Central memory CD4-positive, alpha-beta T cell (primary cell): ENCODE measurements at places on chromosomes 3 and 15.

DNA sequence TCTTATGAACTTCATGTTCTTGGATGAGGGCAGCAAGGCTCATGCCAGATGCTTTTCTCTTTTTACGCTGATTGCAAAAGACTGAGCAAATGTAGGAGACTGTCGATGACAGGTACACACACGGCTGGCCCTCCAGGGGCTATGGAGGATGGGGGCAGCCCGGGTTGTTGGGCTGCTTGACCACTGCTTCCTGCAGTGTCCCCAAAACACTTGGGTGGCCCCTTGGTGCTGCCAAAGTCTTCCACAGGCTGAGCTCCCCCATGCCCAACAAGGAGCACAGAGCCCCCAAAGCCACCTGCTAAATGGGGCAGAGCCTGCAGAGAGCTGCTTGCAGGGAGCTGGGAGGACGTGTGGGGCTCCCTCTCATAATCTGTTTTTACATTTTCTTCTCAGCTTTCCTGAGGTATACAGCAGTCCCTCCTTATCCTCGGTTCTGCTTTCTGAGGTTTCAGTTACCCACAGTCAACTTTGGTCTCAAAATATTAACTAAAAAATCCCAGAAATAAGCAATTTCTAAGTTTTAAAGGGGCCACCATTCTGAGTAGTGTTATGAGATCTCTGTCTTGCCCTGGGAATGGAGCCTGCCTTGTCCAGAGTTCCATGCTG is 7.3 kb downstream of the PRR23E start:
- no peak for DNase-seq

DNA sequence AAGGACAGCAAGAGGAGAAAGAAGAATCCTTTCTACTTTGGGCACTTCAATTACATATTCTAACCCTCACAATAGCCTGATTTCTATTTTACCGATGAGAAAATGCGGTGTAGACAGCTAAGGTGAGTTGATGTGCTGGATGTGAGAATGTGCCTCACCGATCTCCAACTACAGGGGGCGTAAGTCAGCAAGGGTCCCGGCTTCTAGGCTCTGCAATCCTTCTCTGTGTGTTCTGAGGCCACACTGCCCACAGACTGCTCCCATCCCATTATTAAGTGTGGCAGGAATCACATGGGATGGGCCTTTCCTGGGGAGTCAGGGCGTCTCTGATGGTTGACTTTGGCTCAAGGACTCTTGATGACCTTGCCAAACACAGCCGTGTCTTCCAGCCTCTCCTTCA is 23.6 kb upstream of the RPL35A start:
- no peak for DNase-seq

GRCh38 chr3:194573680-194574437 is 59.4 kb downstream of the TMEM44 start:
- peak; percentile 24 for DNase-seq

GRCh38 chr15:39191871-39192291 is 389.0 kb upstream of the THBS1 start:
- DNase-seq = no peak

GRCh38 chr15:45535486-45536042 is 13.0 kb upstream of the SLC30A4 start:
- DNase-seq = no peak

DNA sequence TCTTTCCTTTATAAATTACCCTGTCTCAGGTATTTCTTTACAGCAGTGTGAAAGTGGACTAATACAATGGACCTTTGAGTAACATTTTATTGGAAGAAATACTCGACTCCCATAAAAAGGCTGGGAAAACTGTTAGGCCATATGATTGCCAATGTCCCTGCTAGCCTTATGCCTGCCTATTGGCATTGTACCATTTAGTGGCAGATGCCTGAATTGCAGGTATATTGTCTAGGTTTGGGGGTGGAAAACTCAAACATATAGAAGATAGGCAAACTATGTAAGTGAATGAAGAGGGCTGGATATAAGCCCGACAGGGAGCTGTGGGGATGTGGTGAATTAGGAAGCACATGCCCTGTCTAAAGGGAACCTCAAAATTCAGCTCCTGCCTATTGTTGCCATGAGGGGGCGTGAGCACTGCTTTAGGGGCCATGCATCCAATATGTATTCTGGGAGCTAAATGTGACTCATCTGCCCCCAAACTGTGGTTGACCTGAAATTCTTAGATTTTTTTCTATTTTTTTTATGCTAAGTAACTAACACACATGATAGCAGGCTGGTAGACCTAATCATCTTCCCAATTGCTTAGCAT is 65.2 kb upstream of the TRA2B start:
- no peak for DNase-seq

DNA sequence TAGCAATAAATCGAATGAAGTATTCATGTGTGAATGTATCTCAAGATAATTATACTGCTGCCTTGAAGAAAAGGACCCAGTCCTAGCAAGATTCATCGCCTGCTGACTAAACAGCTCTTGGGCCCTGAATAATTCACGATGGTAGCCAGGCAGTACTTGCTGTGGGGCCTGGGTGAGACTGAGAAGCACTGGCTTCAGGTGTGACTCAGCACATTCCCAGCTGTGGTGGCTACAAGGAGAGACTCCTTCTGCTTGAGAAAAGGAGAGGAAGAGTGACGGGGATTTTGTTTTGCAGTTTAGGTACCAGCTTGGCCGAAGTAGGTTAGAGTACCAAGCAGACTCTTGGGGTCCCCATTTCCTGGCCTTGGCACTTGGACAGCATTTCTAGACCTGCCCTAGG is 47.6 kb upstream of the CD200R1L start:
- DNase-seq = no peak

- DNase-seq = no peak
Measured at GRCh38 chr3:30733209-30733608, 126.8 kb downstream of the TGFBR2 start.

- no peak for DNase-seq
Measured at GRCh38 chr3:54599716-54600115, 328.1 kb downstream of the LRTM1 start.

- DNase-seq = no peak
Measured at GRCh38 chr3:175270198-175270837, 411.2 kb downstream of the NAALADL2 start.

GRCh38 chr3:61807865-61808276 is 246.5 kb downstream of the PTPRG start:
- DNase-seq = no peak

- DNase-seq = no peak
Measured at GRCh38 chr3:146163584-146163983, 2.6 kb upstream of the PLOD2 start.

DNA sequence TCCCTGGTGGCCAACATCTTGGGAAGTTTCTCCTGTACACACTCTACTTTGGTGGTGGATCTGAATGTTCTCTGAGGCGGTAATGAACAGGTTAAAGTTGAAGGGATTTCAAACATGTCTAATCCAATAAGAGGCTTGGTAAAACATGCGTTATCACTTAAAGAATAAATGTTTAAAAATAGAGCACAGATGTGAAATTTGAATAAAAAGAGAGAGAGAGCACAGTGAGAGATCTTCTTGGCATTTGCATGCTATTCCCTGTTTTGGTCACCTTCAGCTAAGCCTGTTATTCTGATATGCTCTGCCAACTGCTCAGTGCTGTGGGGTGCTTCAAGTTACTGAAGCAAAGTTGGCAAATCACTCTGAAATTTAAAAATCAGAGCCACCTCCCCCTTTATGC is 237.7 kb upstream of the WNT5A start:
- DNase-seq = no peak

DNA sequence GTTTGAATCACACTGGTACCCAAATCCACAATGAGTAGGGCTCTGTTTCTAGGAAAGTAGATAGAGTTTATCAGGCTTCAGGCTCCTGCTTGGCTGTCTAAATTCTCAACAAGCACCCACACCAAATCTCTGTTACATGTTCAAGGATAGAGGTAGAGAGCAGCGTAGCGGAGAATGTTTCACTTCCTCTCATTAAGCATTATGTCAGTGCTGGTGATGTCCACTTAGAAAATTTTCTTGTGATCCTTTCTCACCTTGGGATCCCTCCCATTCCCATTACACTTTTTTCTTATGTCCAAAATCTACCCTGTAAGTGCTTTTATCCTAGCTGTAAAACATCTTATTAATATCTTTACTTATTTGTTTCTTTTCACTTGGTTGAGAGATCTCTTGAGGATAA is 34.7 kb upstream of the GCSAM start:
- no peak for DNase-seq

DNA sequence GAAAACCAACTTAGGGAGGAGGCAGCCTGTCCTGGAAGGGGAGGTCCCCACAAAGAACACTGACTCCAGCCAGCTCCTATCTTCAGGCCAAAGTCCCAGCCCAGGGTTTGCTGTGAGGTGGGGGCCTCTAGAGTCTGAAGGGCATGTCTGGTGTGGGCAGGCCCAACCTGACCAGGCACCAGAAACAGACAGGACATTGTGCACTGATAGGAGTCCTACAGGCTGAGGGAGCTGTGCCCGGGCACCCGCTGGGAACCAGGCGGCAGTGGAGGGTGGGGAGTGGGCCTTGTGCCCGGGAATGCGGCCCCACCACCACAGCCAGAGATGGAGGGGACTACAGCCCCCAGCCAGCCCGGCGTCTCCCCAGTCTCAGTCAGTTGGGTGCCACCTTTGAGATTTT is 161.4 kb downstream of the WNT7A start:
- no peak for DNase-seq

- DNase-seq = no peak
Measured at GRCh38 chr3:182632077-182632393, 161.3 kb upstream of the ATP11B start.
